ENCODE measurements at places on chromosomes 2 and 18.

- peak; percentile 71 for DNase-seq
Observed at GRCh38 chr2:20224716-20225293, at the start of gene SDC1. Gene SDC1 (minus strand): TSS chr2:20225130. CDS start chr2:20224867, 263 bp downstream.

DNA sequence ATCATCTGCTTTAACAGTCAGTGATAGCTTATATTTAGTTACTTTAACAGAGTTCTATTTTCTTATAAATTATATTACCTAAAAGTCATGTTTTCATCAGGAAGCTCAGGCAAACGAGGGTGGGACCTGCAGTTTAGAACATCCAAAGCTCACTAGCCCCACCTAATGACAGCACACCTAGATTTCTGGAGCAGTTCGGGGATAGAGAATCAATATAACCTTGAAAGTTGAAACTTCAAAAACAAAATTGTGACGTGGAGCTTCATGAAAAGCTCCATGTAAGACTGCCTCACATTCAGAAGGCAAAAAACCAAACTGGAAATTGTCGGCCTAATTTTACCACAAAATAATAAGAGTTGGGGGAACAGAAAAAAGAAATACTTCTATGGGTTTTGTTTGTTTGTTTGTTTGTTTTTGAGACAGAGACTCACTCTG lies 185.9 kb upstream of the CCDC150 start:
- peak; percentile 72 for DNase-seq

- DNase-seq = peak; percentile 20
Observed at GRCh38 chr2:88658881-88659537, 31.7 kb upstream of the EIF2AK3 start.

DNA sequence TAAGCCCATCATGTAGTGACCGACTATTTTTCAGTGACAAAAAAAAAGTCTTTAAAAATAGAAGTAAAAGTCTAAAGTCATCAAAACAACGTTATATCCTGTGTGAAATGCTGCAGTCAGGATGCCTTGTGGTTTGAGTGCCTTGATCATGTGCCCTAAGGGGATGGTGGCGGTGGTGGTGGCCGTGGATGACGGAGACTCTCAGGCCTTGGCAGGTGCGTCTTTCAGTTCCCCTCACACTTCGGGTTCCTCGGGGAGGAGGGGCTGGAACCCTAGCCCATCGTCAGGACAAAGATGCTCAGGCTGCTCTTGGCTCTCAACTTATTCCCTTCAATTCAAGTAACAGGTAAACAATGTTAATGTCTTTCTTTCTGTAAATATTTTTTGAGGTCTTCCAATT lies at the start of gene CD28:
CD28 (plus strand) TSS at position 237 of the 400 bp plus-strand sequence; CDS start at position 295, 58 bp downstream.
- no peak for DNase-seq

Measured in ELR (cell line).